ENCODE measurements at places on chromosomes 12 and 14.

DNA sequence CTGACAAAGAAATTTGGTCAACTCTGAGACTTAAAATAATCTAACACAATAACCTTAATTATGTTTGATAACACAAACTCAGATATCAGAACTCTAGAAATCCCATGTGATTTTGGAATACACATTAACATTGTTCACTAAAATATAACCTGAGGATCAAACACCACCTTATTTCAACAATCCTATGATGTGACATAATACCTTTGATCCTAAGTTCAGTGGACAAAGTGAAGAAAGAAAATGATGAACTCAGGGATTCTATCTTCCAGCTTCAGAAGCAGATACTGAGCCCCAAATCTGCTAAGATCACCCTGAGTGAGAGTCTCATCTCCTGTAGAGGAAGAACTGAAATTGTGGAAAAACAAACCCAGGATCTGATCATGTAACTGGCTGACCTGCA, 35.7 kb upstream of the APOF start:
- no peak for DNase-seq

DNA sequence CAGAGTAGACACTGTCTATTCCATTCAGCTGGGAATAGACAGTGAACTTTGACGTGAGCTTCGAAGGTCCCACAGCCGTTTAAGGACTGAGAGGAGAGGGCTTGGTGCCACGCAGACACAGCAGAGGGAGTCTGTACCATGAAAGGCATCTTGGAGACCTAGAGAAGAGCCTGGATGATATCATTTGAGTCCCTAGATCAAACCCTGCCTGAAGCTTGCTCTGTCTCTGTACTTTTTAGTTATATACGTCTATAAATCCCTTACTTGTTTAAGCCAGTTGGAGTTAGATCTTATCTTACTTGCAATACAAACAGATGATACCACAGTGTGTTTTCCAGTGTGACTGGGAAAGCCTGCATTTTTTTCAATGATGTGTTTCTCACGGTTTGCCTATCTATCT, 128.9 kb upstream of the RTL1 start:
- no peak for DNase-seq

GRCh38 chr14:77822307-77822706, 22.4 kb downstream of the ADCK1 start:
- DNase-seq = no peak

DNA sequence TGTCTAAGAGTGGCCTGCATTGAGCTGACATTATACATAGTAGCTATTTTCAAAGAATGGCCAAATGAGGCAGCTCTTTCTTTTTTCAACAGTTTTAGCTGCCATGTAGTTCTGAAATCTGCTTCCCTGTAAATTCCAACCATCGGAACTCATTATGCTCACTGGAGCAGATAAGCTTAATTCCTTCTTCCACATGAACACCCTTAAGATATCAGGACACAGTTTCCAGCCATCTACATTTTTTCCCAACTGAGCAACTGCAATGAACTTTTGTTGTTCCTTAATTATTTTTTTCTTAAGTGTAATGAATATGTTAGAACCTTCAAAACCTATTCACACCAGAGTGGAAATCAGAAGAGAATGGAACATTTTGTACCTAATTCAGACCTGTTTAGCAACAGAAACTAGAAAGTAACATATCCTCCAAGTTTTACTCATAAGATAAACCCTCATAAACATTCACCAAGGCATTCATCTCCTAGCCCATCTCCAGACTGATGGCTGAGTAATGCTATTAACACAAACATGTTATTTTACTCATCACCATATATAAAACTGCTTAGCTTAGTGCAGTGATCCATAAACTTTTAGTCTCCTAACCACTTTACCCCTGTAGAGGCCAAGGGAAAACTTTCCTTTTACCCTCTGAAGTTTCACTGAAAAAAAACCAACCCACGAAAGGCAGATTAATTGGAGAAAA, 296.1 kb upstream of the SYT1 start:
- DNase-seq = no peak

DNA sequence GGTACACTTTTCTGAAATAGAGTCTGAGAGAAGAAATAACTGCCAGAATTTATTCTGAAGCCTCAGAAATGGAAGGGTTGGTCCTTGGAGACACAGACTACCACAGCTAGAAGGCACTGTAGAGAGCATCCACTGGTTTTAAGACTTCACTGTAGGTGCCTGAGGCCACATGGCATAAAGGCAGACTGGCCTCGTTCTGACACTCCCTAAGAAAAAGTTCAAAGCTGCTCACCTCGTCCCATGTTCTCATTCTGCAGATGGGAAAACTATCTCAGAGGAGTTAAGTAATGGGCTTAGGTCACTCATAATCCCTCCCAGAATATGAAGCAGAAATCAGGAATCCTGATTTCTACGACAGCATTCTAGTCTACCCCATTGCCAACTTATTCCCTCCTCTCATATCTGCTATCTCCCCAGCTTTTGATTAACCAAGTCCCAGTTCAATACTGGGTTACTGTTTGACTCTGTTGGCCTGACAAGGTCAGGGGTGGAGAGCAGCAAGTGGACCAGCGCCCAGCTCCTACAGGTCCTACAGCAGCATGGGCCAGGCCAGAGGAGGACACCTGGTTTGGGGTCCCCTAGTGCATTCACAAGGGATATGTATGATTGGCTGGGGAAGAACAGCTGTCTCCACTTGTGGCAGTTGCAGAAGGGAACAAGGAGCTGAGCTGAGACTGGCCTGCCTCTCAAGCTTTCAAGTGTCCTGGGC, 3.7 kb downstream of the ITGA5 start:
- no peak for DNase-seq

- DNase-seq = no peak
These were observed 68.3 kb downstream of the DERA start for GRCh38 chr12:15979096-15980092.

DNA sequence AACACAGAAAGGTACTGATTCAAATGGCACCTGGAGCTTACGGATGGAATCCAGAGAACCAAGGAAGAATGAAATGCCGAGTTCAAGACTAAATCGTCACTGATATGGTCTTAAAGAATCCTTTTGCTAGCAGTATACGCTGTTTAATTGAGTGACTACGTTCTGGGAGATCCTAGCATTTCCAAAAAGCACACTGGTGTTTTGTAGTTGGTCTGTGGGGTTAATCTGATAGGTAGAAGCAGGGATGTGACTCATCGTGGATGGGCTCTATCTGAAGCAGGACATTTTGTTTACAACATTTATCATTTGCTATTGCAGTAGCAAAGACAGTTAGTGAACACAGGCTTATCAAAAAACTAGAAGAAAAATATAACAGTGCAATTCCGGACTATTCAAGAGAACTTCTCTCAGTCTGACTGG, 169.2 kb upstream of the HMGA2 start:
- DNase-seq = no peak

- no peak for DNase-seq
These were observed 3.2 kb upstream of the DUSP6 start for GRCh38 chr12:89355243-89356068.

DNA sequence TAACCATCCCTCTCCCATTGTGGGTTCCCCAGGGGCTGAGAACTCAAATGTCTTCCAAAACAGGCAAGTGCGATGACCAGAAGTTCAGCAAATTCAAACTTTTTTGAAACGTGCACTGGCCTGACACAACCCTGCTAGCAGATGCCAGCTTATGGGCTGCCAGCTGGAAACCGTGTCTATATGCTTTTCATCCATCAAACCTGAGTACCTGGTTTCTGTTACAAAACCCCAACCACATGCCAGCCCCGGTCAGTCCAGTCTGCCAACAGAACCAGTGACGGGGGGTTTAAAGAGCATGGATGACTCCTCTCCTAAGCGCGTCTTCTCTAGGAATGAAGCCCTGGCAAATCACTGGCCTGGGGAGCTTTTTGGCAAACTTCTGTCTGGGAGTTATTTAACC, 189.7 kb downstream of the TTC7B start:
- DNase-seq = no peak

- no peak for DNase-seq
These were observed 448.6 kb downstream of the RAD51B start for GRCh38 chr14:68268197-68268596.

DNA sequence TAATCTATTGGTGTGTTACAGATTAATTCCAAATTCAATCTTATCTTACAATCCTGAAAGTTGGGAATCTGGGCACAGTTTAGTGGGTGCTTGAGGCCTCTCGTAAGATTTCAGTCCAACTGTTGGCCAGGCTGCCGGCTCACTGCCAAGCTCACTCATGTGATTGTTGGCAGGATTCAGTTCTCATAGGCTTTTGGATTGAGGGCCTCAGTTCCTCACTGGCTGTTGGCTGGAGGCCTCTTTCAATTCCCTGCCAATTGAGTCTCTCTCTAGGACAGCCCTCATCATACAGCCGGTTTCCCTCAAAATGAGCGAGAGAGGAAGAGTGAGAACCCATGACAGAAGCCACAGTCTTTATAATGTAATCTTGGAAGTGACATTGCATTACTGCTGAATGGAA, 123.5 kb upstream of the FBXO33 start:
- no peak for DNase-seq

GRCh38 chr12:64459394-64459891, 7.5 kb downstream of the TBK1 start:
- DNase-seq = no peak

DNA sequence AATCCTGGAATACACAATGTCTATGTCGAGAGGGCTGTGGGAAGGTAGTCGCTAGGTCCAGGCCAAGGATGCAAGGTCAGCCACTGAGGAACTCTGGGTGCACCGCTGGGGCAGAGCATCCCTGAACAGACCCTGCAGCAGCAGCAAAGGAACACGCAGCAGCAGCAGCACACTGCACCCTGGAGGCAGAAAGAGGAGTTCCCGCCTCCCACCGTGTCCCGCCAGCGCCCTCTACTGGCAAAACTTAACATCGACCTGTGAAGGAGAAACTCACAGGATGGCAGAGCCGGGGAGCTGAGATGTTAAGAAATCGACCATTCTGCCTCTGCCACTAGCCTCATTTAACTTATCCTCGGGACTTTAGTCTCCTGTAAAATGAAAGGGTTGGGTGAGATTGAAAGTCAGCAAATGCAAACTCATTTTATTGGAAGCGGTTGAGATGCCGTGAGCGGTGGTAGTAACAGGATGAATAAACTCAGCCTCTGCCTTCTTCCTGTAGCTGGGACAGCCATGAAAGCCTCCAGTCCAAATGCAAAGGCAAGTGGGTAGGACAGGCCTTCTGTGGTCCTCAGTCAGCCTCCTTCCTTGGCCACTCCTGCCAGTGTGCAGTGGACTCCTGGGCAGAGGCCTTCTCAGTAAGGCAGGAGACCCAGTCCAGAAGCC, 45.6 kb downstream of the STAB2 start:
- peak; percentile 64 for DNase-seq

- no peak for DNase-seq
These were observed 37.9 kb downstream of the SH2B3 start for GRCh38 chr12:111443586-111443985.

DNA sequence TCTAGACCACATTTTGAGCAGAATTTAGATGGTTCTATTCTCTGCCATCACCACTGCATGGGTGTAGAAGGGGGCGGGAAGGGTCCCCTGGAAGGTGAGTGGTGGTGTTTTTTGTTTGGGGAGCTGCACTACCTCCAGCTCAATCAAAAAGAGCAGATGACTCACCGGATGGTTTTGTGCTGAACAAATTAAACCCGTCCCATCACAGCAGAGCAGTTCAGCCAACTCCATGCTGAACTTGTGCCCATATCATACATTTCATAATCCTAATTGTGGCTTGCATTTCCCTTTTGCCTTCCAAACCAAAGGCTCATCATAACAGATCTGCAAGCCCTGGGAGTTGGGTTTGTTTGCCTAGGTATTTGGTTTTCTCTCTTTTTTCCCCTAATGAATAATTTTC, 53.0 kb upstream of the RPH3A start:
- no peak for DNase-seq

DNA sequence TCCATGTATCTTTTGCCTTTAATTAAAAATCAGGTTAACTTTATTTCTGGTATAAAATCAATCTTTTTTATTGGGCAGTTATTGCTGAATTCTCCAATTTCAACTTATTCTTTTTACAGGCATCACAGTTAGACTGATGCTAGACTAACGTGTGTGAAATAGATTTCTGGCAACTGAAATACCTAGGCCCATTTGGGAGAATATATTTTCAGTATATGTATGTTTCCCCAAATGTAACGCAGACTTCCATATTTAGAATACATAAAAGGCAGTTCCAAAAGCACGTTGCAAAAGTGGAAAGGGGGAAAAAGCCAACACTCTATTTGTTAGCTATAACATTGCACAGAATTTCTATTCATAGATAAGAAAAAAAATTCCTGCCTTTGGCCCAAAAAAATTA, 297.0 kb downstream of the ATP23 start:
- DNase-seq = no peak

- no peak for DNase-seq
These were observed 97.9 kb downstream of the RERGL start for GRCh38 chr12:17992002-17992656.

- DNase-seq = no peak
These were observed 13.5 kb upstream of the ASIC1 start for GRCh38 chr12:50043854-50044253.

DNA sequence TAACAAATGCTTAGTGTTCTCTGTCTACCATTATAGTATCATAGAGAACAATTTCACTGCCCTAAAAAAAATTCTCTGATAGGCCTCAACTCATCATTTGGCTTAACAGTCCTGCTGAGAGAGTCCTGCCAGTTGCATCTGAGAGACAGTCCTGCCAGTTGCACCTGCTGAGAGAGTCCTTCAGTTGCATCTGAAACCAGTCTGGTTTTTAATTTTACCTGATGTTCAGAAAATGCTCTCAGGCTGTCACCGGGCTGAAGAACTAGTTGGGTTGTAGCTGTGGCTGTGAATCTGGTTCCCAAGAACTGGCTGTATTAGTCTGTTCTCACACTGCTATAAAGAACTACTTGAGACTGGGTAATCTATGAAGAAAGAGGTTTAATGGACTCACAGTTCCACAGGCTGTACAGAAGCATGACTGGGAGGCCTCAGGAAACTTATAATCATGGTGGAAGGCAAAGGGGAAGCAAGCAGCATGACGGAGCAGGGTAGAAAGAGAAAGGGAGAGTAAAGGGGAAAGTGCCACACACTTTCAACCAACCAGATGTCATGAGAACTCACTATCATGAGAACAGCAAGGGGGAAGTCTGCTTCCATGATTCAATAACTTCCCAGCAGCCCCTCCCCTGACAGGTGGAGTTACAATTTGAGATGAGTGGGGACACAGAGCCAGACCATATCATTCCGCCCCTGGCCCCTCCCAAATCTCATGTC, 51.6 kb downstream of the PRKCH start:
- DNase-seq = no peak

Data from stimulated activated naive CD8-positive, alpha-beta T cell treated with anti-CD3 and anti-CD28 coated beads, Interleukin-15, amount 100 ng/mL, for 72 hours (primary cell).